ENCODE measurements at places on chromosomes 2 and 18.
A peak's percentile ranks its signal among the peaks of the same experiment; 100 is the strongest.

DNA sequence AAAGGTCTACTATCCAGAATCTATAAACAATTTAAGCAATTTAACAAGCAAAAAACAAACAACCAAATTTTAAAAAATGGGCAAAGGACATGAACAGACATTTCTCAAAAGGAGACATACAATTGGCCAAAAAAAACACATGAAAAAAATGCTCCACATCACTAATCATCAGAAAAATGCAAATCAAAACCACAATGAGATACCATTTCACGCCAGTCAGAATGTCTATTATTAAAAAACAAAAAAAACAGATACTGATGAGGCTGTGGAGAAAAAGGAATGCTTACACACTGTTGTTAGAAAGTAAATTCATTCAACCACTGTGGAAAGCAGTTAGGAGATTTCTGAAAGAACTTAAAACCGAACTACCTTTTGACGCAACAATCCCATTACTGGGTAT, 66.4 kb upstream of the SESTD1 start:
- peaks cover 4% of the 10 kb centered on the region for H3K27me3 ChIP-seq
- H3K36me3 ChIP-seq = no peaks in the 10 kb centered on the region
- H3K27ac ChIP-seq = no peak overlapping the region

- no peaks in the 10 kb centered on the region for H3K27me3 ChIP-seq
- H3K4me3 ChIP-seq = no peak overlapping the region
- no peak overlapping the region for H3K27ac ChIP-seq
- no peak for DNase-seq
- peaks cover 24% of the 10 kb centered on the region for H3K4me1 ChIP-seq
- no peaks in the 10 kb centered on the region for H3K36me3 ChIP-seq
These were observed 498.7 kb upstream of the SPRED2 start for GRCh38 chr2:65931056-65931455.

GRCh38 chr18:41486575-41486974, 468.5 kb upstream of the PIK3C3 start:
- H3K27me3 ChIP-seq = no peaks in the 10 kb centered on the region
- no peak overlapping the region for H3K4me3 ChIP-seq
- H3K36me3 ChIP-seq = peaks cover 4% of the 10 kb centered on the region
- DNase-seq = no peak

- DNase-seq = no peak
- H3K27me3 ChIP-seq = peaks cover 2% of the 10 kb centered on the region
- H3K4me3 ChIP-seq = no peak overlapping the region
- H3K27ac ChIP-seq = no peak overlapping the region
- peaks cover 3% of the 10 kb centered on the region for H3K4me1 ChIP-seq
These were observed 10.0 kb downstream of the SLC4A5 start for GRCh38 chr2:74333175-74333574.

DNA sequence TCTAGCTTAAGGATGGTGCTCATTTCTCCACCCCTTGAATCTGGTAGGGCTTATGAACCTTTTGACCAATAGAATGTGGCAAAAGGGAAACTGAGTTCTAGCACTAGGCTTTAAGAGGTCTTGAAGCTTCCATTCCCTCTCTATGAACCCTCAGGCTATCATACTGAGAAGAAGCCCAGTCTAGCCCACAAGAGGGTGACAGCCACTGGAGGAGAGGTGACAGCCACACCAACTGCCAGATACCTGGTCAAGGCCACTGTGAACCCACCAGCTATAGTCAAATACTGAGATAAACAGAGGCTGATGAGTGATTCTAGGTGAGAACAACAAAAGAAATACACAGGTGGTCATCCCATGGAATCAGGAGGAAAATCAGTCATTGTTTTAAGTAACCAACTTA, 37.6 kb downstream of the NCKAP5 start:
- no peaks in the 10 kb centered on the region for H3K36me3 ChIP-seq
- H3K4me1 ChIP-seq = no peaks in the 10 kb centered on the region
- no peak overlapping the region for H3K27ac ChIP-seq
- no peak for DNase-seq
- no peak overlapping the region for H3K4me3 ChIP-seq
- no peaks in the 10 kb centered on the region for H3K27me3 ChIP-seq

GRCh38 chr2:240925191-240925567, 19.0 kb downstream of the CROCC2 start:
- no peak overlapping the region for H3K4me3 ChIP-seq
- no peaks in the 10 kb centered on the region for H3K4me1 ChIP-seq
- peaks cover 6% of the 10 kb centered on the region for H3K27me3 ChIP-seq
- no peak overlapping the region for H3K27ac ChIP-seq
- no peaks in the 10 kb centered on the region for H3K36me3 ChIP-seq

GRCh38 chr2:74530239-74531187, 780 bp downstream of the HTRA2 start:
- H3K27me3 ChIP-seq = peaks cover 10% of the 10 kb centered on the region
- H3K4me3 ChIP-seq = peak overlapping the region; percentile 95
- H3K4me1 ChIP-seq = peaks cover 43% of the 10 kb centered on the region
- H3K36me3 ChIP-seq = peaks cover 12% of the 10 kb centered on the region
- DNase-seq = peak; percentile 84
- peak overlapping the region; percentile 93 for H3K27ac ChIP-seq

DNA sequence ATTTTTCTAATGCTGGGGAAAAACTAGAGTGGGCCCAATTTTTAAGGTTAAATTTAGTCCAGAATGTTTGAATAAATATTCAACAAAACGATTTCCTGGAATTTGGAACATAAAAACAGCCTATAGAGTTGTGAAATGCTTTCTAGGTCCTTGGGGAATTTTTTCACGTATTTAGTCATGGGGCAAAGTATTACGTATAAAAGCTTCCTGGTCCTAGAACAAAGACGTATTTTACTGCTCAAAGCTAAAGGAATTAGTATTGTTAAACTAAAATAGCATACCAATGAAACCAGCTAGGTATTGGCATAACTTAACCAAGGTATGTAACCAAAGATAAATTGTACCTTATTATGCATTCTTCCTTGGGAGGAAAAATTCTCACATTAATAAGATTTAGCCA, 1.6 kb downstream of the SESTD1 start:
- DNase-seq = no peak
- peaks cover 6% of the 10 kb centered on the region for H3K27me3 ChIP-seq
- H3K27ac ChIP-seq = no peak overlapping the region
- H3K36me3 ChIP-seq = no peaks in the 10 kb centered on the region
- H3K4me1 ChIP-seq = peaks cover 26% of the 10 kb centered on the region
- peak overlapping the region; percentile 82 for H3K4me3 ChIP-seq

- no peak overlapping the region for H3K4me3 ChIP-seq
- H3K36me3 ChIP-seq = peaks cover 51% of the 10 kb centered on the region
- peak overlapping the region; percentile 81 for H3K27ac ChIP-seq
- H3K27me3 ChIP-seq = no peaks in the 10 kb centered on the region
These were observed 15.9 kb downstream of the POLI start for GRCh38 chr18:54284981-54285785.

GRCh38 chr2:131577812-131578211, 50.1 kb downstream of the CCDC74A start:
- no peaks in the 10 kb centered on the region for H3K4me1 ChIP-seq
- peaks cover 8% of the 10 kb centered on the region for H3K27me3 ChIP-seq
- H3K4me3 ChIP-seq = no peak overlapping the region
- DNase-seq = no peak
- no peaks in the 10 kb centered on the region for H3K36me3 ChIP-seq
- no peak overlapping the region for H3K27ac ChIP-seq

DNA sequence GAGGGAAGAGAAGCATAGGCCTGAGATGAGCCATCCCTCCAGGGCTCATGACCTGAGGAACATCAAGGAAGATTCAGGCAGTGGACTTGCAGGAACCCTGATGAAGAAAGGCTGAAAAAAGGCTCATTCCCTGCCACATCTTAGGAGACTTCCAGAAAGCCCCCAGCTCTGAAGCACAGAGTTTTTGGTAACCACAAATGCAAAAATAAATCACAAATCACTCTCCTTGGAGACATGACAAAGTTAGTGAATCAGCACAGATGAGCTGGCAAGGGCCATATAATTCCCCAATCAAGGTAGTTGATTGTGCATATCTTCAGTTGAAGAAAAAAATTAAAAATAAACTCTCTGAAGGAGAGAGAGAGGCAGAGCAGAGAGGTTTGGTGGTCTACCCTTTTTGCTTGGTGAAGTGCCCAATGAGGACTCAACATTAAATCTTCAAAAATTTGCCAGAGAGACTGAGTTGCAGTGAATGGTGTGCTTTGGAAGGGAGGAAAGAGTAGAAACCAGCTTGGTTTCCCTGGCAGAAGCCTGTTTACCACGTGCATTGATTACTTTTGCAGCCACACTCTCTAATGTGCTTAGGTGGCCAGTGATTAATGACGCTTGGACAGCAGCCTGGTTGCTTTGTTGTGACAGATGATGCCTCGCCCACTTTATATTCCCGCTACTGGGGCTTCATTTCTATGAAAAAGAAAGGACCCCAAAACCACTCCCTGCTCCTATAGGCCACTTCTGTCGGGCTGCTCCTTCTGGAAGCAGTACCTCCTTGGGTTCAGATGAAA, 257.4 kb upstream of the SLC14A2 start:
- H3K4me3 ChIP-seq = no peak overlapping the region
- no peaks in the 10 kb centered on the region for H3K36me3 ChIP-seq
- H3K4me1 ChIP-seq = no peaks in the 10 kb centered on the region
- no peaks in the 10 kb centered on the region for H3K27me3 ChIP-seq

- H3K4me3 ChIP-seq = no peak overlapping the region
- no peak for DNase-seq
- H3K27me3 ChIP-seq = peaks cover 5% of the 10 kb centered on the region
- H3K27ac ChIP-seq = no peak overlapping the region
- no peaks in the 10 kb centered on the region for H3K36me3 ChIP-seq
These were observed 99.1 kb downstream of the MREG start for GRCh38 chr2:215914054-215914776.

- no peak overlapping the region for H3K4me3 ChIP-seq
- H3K27me3 ChIP-seq = peaks cover 5% of the 10 kb centered on the region
- no peaks in the 10 kb centered on the region for H3K36me3 ChIP-seq
- no peak overlapping the region for H3K27ac ChIP-seq
- H3K4me1 ChIP-seq = no peaks in the 10 kb centered on the region
These were observed 346.8 kb downstream of the CYP26B1 start for GRCh38 chr2:71800851-71801250.

DNA sequence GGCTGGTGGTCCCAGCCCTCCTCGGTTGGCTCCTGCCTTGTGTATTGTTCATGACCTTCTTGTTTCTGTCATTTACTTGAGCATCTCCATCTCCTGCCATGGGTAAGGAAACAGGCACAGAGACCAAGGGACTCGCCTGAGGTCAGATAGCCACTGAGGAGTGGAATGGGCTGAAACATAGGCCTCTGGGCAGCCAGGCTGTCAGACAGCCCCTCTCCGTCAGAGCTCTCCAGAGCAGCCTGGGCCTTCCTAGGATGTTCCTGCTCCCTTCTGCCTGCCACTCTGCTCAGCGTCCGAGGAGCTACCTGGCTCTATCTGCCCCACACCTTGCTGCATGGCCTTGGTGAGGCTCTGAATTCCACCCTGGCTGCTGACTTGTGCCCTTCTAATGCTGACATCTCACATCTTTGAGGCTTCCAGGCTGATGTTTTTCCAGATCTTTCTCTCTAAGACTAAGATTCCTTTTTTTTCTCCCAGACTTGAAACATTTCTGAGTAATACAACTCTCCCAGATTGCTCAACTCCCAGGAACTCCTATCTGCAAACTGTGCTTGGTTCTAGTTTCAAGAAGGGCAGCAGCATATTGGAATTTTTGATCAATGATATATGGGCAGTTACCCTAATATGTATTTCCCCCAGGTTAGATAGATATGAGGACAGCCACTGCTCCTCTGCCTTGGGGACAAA, 67.7 kb downstream of the MCFD2 start:
- H3K4me3 ChIP-seq = no peak overlapping the region
- no peaks in the 10 kb centered on the region for H3K4me1 ChIP-seq
- H3K27ac ChIP-seq = no peak overlapping the region
- no peaks in the 10 kb centered on the region for H3K36me3 ChIP-seq
- no peak for DNase-seq
- peaks cover 5% of the 10 kb centered on the region for H3K27me3 ChIP-seq

DNA sequence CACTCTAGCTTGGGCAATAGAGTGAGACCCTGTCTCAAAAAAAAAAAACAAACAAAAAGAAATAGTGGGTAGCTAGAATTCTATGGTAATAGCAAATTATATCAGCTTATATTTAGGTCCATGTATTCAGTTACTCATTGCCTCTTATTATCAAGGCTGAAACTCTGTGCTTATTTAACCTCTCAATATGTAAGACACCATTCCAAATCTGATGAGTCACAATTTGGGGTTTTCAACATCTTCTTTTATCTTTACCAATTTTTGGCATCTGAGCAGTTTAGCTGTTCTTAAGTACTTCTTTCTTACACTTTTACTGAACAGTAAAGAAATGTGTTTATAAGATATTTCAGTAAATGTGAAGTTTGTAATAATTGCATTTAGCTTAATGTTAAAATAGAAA, 69.3 kb downstream of the TTC27 start:
- no peak for DNase-seq
- H3K4me3 ChIP-seq = no peak overlapping the region
- no peaks in the 10 kb centered on the region for H3K4me1 ChIP-seq
- no peaks in the 10 kb centered on the region for H3K27me3 ChIP-seq
- no peak overlapping the region for H3K27ac ChIP-seq
- H3K36me3 ChIP-seq = no peaks in the 10 kb centered on the region

GRCh38 chr18:11425211-11425610, 184.2 kb upstream of the SLC35G4 start:
- no peaks in the 10 kb centered on the region for H3K36me3 ChIP-seq
- H3K4me1 ChIP-seq = no peaks in the 10 kb centered on the region
- no peak for DNase-seq
- no peaks in the 10 kb centered on the region for H3K27me3 ChIP-seq
- H3K27ac ChIP-seq = no peak overlapping the region

DNA sequence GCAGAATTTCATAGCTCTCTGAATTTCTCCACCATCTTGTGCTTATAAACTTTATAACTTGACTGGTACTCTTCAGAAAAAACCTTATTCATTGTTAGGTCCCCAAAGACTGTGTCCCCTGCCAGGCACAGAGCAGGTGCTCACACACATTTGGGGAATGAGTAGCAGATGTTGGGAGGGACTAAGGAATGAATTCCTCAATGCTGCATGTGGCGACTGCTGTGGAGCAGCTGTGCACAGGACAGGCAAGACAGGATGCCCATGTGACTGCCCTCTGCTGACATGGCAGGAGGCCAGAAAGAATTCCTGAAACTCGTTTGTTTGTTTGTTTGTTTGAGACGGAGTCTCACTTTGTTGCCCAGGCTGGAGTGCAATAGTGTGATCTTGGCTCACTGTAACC, 122.3 kb upstream of the ITGA6 start:
- no peak overlapping the region for H3K4me3 ChIP-seq
- H3K4me1 ChIP-seq = no peaks in the 10 kb centered on the region
- no peaks in the 10 kb centered on the region for H3K36me3 ChIP-seq
- H3K27ac ChIP-seq = no peak overlapping the region
- no peak for DNase-seq

DNA sequence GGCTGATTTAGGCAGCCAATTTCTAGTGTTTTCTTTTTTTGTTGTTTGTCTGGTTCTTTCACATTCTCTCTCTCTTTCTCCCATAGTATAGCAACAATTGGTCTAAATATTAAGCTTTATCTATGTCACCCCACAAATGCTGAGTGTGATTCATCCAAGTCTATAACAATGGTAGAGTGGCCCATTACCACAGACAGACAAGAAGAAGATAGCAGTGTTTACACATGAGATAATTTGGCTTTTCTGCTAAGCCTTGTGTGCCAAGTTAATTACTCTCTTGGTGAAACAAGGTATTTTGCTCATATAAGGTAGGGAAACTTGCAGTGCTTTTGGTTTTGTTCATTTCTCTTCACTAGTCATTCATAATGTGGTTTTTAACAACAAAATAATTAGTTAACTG, 166.5 kb downstream of the SLC8A1 start:
- no peak for DNase-seq
- H3K4me3 ChIP-seq = no peak overlapping the region
- no peak overlapping the region for H3K27ac ChIP-seq
- H3K4me1 ChIP-seq = peaks cover 6% of the 10 kb centered on the region
- no peaks in the 10 kb centered on the region for H3K27me3 ChIP-seq

Measured in immature natural killer cell (primary cell).